ENCODE measurements at places on chromosomes 3 and 15. TPM values are rescaled to one million over a fixed set of nuclear protein-coding genes. Genes with fewer than 3 reads are reported as not detected.

Gene ANKUB1
- not detected for polyA plus RNA-seq

Gene OXNAD1
- polyA plus RNA-seq, result 14.9 TPM

Gene ZNF860
- 1.9 TPM for polyA plus RNA-seq

Gene C15orf39
- 18.9 TPM for polyA plus RNA-seq

Gene SLC12A1
- 0.16 TPM for polyA plus RNA-seq

Gene GPR27
- polyA plus RNA-seq, result 10.7 TPM

Gene ZMAT3
- 4.1 TPM for polyA plus RNA-seq

Gene LZTFL1
- 8.7 TPM for polyA plus RNA-seq

Gene MAGEL2
- 0.63 TPM for polyA plus RNA-seq

DNA sequence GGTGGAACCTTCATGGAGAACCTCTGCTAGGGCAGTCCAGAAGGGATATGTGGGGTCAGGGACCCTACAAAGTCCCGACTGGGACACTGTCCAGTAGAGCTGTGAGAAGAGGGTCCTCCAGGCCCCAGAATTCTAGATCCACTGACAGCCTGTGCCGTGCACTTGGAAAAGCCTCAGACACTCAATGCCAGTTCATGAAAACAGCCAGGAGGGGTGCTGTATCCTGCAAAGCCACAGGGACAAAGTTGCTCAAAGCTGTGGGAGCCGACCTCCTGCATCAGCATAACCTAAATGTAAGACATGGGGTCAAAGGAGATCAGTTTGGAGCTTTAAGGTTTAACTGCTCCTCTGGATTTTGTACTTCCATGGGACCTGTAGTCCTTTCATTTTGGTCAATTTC is 448.8 kb upstream of the CADM2 start:
- no peak for DNase-seq

GRCh38 chr3:14433106-14433505 is 30.7 kb downstream of the SLC6A6 start:
- no peak for DNase-seq

DNA sequence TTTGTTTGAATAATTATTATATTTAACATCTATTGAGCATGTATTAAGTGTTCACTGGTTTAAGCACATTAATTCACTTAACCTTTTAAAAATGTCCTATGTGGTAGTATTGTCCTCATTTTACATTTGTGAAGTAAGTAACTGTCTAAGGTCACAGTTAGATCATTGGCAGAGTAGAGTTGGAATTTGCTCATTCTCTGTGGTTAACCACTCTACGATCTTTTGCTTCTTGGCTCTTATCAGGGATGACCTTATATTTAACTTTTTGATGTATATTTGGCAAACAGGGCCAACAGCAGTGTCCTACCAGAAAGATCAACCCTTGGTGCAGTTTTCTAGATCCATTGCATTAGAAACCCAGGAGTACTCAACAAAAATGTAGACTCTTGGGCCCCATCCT is 34.0 kb downstream of the PXK start:
- no peak for DNase-seq

DNA sequence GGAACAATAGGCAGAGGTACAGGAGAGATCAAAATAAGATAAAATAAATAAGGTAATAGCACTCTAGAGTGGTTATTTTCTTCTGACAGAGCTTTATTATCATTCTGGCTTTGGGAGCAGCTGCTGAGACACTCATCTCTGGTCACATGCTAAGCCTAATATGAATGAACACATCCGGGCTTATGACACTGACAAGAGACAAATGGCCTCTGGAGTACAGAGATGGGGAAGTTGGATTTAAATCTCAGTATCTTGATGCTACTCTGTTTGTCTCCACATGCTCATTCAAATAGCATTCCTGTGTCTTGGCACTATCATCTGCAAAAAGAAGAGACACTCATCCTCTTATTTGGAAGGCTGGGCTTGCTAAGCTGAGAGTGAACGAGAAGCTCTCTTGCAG is 55.6 kb downstream of the TMEM45A start:
- DNase-seq, result no peak

DNA sequence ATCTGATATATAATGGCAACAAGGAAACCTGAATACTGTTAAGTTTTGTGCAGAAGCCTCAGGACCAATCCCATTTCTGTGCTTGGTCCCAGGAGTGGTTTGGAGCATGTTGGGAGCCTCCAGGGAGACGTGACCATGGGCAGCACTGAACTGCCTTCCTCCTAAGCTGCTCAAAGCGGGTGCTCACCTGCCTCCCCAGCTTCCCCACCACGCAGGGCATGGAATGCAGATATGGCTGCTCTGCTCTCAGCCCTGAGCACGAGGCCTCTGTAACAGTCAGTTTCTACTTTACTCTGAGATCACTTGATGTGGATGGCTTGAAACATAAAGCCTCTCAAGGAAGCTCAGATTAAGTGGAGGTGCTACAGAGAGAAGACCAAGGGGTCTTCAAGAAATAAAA is 49.3 kb downstream of the MESD start:
- no peak for DNase-seq

GRCh38 chr3:171470714-171471227 is 10.6 kb upstream of the TNIK start:
- no peak for DNase-seq

- DNase-seq, result no peak
Measured at GRCh38 chr3:37992271-37993066, 1.9 kb downstream of the VILL start.

GRCh38 chr15:33034588-33034987 is 159.9 kb downstream of the FMN1 start:
- DNase-seq, result no peak

Data from H1 (cell line).